Activated CD8-positive, alpha-beta memory T cell treated with anti-CD3 and anti-CD28 coated beads, Interleukin-2, amount 10 ng/mL, durations not matched to agents 7 days and 5 days (primary cell): ENCODE measurements at places on chromosomes 5 and 9.

GRCh38 chr5:178332210-178332641 is 99.6 kb upstream of the PHYKPL start:
- no peak for DNase-seq

DNA sequence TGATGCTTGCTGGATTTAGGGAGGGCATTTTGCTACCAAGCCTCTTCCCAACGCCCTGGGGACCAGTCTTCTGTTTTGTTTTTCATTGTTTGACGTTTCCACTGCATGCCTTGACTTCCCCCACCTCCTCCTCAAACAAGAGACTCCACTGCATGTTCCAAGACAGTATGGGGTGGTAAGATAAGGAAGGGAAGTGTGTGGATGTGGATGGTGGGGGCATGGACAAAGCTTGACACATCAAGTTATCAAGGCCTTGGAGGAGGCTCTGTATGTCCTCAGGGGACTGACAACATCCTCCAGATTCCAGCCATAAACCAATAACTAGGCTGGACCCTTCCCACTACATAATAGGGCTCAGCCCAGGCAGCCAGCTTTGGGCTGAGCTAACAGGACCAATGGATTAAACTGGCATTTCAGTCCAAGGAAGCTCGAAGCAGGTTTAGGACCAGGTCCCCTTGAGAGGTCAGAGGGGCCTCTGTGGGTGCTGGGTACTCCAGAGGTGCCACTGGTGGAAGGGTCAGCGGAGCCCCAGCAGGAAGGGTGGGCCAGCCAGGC is 23.0 kb downstream of the PCDHGC5 start:
- no peak for DNase-seq

DNA sequence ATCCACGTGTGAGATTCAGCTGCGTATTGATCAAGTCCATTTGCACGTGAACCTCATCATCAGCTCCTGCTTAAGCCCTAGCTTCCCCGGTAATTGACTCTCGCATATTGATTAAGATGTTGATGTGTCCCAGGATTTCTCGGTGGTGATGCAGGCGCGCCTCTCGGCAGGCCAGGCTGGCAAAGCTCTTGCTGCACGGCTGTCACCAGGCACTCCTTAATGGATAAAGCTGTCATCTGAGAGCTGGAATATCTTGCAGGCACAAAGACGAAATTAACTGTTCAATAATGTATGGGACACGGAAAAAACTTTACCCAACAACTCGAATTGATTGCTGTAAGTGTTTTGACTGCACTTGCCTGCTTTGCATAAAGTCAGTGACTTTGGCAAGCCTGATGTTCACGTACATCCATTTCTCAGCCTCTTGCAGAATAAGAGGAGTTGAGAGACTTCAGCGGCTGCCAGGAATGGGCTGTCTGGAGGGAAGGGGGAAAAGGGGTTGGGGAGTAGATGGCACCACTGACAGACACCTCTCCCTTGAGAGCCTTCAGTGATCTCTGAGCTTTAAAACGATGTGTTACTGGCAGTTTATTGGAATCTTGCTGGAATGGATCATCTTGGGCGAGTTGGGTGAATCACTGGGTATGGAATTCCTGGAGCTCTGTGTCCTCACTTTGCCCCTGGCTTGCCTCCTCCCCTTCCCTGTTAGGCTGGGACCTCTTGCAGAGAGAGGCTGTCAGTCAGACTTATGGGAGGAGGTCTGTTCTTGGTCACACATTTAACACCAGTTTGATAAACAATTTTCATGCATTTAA is 650.3 kb downstream of the CCDC171 start:
- no peak for DNase-seq

DNA sequence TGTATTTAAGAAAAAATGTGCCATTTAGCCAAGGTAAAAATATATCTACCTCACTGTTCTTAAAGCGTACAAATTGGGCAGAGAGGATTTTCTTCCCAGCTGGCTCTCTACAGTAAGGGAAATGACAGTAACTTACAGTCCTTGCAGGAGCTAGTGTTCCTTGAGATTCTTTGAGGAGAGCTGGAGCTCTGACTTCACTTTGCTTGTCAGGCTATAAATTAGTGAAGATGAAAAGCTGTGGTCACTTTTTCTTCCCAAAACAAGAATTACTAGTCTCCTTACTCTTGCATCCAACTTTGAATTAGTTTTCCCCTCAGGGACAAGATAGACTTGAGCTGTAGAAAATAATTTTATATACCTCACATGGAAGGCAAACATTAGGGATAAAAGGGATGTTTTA is 129.9 kb downstream of the ZSWIM6 start:
- DNase-seq: no peak

- DNase-seq: no peak
Measured at GRCh38 chr5:173313351-173313801, 14.8 kb downstream of the STC2 start.
